ENCODE measurements at places on chromosomes 4 and X.

DNA sequence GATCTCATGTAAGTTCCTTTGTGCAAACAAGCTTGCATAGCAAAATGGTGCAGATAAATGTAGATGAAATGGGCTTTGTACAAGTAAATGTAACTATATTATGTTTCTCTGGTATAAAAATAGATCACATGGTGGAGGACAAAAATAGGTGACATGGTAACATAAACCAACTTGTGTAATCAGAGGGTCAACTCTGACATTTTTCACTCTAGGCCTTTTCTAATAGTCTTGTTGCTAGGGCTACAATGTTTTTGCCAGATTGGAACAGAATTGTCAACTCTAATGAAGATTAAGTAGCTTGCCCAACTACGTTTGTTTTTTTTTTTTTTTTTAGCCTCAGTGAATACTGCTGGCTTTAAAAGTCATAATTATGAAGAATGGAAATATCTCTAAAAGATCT is 11.5 kb downstream of the MAD2L1 start:
- DNase-seq, result no peak

GRCh38 chrX:112865464-112866025 is 24.9 kb upstream of the AMOT start:
- no peak for DNase-seq

DNA sequence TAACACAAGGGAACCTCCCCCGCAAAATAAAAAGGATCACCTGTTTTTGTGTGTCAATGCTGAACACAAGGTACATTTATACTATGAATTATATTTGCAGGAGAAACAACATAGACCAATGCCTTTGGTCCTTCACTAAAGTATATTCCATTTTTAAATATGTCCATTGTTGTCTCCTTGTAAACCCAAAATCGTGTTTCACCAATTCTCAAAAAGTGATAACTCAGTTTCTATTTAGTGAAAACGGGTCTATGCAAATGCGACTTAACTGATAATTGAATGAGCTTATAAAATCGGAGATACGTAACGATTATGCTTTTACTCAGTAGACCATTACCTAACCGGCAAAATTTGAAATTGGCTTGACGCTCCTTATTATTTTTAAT is 2.1 kb downstream of the BRWD3 start:
- no peak for DNase-seq

- no peak for DNase-seq
Measured at GRCh38 chr4:24846716-24847115, 51.3 kb downstream of the SOD3 start.

- DNase-seq, result no peak
Measured at GRCh38 chr4:153197301-153197700, 6.9 kb upstream of the TRIM2 start.

DNA sequence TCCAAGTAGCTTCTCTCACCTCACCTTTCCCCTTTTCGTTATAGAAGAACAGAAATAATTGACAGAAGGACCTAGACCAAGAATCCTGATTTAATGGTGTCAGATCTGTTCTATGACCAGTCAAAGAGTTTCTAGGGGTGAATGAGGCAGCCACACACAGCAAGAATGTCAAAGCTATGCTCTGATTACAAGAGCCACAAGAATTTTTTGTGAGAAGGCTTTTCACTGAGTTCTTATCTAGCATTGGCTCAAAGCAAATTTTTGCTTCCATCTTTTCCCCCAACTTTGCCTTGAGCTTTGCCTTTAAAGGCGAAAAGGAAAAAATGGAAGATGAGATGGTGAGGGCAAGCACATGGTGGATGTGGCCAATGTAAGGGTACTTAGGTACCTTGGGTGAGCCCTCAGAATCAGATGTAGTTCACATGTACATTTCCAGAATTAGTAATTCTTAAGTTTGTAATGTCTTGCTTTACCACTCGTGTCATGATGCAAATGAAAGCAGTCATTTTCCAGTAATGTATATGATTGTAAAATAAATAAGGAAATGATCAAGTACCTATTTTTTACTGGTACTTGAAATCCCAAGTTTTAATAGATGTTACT is 23.5 kb downstream of the FMR1 start:
- DNase-seq, result no peak

- no peak for DNase-seq
Measured at GRCh38 chrX:8504451-8504850, 39.8 kb downstream of the VCX3B start.

- DNase-seq, result no peak
Measured at GRCh38 chr4:59126159-59126558, 2016.0 kb upstream of the IGFBP7 start.

- DNase-seq, result no peak
Measured at GRCh38 chrX:133401536-133401935, 13.8 kb downstream of the GPC4 start.

- DNase-seq, result no peak
Measured at GRCh38 chr4:87506974-87507701, 22.0 kb downstream of the SPARCL1 start.

DNA sequence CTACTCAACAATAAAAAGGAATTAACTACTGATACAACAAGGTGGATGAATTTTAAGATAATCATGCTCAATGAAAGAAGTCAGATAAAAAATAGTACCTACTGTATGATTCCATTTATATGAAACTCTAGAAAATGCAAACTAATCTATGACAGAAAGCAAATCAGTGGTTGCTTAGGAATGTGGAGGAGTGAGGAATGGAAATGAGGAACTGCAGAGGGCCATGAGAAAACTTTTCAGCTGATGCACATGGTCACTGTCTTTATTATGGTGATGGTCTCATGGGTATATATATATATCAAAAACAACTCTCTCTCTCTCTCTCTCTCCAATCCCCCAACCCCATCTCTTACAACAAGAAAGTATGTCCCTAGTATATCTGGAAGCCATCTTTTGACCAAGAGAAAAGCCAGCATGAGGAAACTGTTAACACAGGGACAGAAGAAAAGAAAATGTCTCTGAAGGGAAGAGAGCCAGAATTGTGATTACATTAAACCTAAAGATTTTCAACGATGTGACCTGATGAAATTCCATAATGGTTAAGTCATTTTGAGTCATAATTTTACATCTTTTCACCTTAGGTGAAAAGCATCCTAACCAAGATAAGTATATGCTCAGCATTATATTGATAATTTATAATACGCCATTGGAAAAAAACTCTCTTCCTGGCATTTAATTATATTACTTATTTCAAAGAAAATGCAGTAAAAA is 8.5 kb upstream of the NFKB1 start:
- no peak for DNase-seq

- DNase-seq, result no peak
Measured at GRCh38 chr4:85842540-85842939, 367.6 kb downstream of the ARHGAP24 start.

GRCh38 chrX:40922307-40922706 is 162.9 kb upstream of the USP9X start:
- DNase-seq, result no peak

- no peak for DNase-seq
Measured at GRCh38 chrX:10062980-10063379, 93.8 kb upstream of the CLCN4 start.

DNA sequence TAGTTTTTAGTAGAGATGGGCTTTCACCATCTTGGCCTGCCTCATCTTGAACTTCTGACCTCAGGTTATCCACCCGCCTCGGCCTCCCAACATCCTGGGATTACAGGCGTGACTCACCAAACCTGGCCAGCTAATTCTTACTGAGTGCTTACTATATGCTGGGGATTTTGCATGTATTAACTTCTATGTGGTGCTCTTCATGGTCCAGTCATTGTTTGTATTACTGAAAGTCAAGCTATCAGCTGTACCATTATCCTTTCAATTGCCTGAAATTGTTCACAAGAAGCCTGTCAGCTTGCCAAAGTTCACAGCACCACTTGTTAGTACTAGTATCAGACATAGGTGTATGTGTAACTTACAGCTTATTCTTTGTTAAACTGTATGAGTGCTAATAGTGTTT is 1272.1 kb downstream of the ARAP2 start:
- DNase-seq, result no peak

- no peak for DNase-seq
Measured at GRCh38 chrX:25005382-25006185, 10.2 kb downstream of the ARX start.

GRCh38 chr4:57254754-57255153 is 144.6 kb upstream of the IGFBP7 start:
- DNase-seq, result no peak

DNA sequence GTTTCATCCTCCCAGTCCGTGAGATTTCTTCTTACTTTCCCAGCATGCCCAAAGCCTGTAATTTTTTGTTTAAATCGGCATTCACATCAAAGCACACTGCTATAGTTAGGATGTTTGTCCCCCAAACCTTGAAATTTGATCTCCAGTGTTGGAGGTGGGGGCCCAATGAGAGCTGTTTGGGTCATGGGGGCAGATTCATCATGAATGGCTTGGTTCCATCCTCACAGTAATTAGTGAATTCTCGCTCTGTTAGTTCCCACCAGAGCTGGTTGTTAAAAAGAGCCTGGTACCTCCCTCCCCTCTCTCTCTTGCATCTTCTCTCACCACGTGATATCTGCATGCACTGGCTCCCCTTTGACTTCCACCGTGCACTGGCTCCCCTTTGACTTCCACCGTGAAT is 40.5 kb upstream of the PGRMC2 start:
- no peak for DNase-seq

GRCh38 chr4:173424899-173425805 is 26.2 kb upstream of the SCRG1 start:
- DNase-seq, result no peak

DNA sequence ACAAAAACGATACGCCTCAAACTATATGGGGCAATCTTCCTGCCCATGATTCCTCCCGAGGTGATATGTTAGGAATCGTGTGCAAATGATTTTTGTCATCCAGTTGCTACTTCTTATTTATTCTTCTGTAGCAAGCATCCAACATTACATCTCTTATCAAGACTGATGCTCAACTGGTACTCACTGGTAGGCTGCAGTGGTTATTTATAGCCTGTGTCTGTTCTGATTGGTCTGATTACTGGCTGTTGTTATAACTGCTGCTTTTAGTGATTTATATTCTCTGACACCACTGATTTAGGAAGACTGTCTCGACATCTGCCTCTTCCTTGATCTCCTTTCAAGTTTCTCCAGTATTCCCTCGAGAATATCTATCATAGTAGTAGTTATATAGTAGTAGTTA is 165.8 kb downstream of the LARP7 start:
- DNase-seq, result no peak

- no peak for DNase-seq
Measured at GRCh38 chr4:126715067-126715466, 917.7 kb upstream of the INTU start.

GRCh38 chr4:123345935-123346300 is 50.7 kb upstream of the SPRY1 start:
- DNase-seq, result no peak

GRCh38 chr4:133581996-133582619 is 433.0 kb downstream of the PCDH10 start:
- DNase-seq, result no peak

- no peak for DNase-seq
Measured at GRCh38 chr4:153465140-153465539, 1.0 kb upstream of the TMEM131L start.

GRCh38 chr4:40399578-40399977 is 64.4 kb downstream of the CHRNA9 start:
- DNase-seq, result no peak

- DNase-seq, result no peak
Measured at GRCh38 chr4:100082852-100083251, 107.4 kb downstream of the DDIT4L start.

GRCh38 chrX:129565046-129565650 is 25.1 kb downstream of the OCRL start:
- no peak for DNase-seq

DNA sequence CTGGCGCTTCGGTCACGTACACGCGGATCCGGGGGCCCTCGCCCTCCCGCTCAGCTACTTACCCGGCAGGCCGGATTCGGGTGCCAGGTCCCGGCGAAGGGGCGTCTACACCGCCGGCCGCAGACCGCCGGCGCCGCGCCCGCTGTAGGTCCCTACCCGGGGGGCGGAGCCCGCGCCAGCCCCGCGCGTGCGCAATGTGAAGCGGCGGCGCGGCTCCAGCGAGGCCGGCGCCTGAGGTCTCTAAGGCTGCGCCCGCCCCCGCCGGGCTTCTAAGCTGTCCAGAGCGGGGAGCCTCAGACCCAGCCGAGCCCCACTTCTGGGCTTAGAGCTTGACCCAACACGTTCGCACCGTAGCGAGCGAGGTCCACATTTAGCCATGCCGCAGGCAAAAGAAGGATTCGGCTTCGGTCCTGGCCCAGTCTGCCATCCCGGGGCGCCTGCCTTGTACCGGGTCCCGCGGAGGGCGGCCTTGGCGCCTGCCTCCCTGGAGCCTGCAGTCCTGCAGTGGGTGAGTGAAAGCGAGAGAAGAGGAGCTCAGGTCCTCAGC is at the start of gene ZNF518B:
Gene ZNF518B (minus strand): TSS at position 172 of the 547 bp plus-strand sequence. CDS start 11,098 bp downstream, outside the sequence.
- no peak for DNase-seq

- no peak for DNase-seq
Measured at GRCh38 chr4:176043838-176044588, 21.6 kb upstream of the WDR17 start.

Data from esophagus squamous epithelium (tissue), 5 donors.